Muscle of arm (tissue), 14 donors: ENCODE measurements at places on chromosomes 2 and 18.

- peak; percentile 26 for DNase-seq
Observed at GRCh38 chr2:200677721-200678532, 92.1 kb downstream of the AOX1 start.

DNA sequence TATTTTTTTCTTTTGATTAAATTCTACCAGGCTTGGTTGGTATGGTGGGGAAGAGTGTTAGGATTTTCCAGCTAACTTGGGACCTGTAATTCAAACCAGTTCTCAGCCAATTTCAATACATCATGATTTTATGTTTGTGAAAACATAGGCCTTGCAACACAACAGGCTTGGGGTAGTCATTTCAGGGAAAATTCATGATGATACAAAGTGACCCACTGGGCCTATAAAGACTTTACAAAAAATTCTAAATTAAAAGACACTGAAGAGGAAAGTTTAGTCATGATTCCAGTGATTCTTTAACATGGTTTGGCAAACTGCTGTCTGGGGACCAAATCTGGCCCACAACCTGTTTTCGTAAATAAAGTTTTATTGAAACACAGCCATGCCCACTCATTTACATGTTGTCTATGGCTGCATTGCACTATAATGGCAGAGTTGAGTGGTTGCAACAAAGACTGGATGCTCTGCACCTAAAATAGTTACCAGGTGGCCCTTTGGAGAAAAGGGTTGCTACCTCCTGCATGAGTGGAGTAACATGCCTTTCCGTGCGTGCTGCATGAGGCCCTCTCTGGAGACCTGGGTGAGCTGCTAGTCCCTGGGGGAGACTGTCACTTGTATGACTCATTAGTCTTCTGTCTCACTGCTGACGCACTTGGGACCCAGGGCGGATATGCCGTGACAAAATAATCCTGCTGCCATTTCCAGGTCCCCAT is 73.6 kb downstream of the NPAS2 start:
- no peak for DNase-seq

GRCh38 chr18:22342625-22343024 is 75.1 kb downstream of the CTAGE1 start:
- DNase-seq, result no peak

- no peak for DNase-seq
Observed at GRCh38 chr18:69845593-69846506, 101.8 kb downstream of the CD226 start.

DNA sequence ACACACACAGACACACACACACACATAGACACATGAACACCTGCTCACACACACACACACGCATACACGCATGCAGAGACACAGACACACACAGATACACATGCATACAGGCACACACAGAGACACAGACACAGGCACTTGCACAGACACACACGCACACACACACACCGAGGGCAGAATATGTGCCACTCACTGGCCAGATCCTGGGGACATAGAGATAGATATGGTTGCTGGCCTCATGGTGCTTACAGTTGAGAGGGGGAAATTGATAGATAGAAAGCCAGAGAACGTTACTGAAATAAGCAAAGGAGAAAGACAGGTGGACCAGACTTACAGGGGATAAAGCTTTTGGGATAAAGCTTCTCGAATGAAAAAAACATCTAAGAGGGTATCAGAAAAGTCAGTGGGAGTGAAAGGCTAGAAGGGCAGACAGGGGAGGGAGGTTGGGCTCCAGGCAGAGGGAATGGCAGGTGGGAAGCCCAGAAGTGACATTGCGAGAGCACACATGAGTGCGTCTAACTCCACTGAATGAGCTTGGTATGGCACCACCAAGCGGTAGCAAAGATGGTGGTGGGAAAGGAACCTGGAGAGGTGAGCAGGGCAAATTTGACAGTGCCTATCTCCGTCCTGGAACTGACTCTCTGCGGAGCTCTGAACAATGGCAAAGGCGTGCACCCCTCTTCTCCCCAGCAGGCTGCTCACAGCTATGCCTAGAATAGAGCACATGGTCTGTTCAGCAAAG is 390.1 kb upstream of the TRIB2 start:
- no peak for DNase-seq

GRCh38 chr2:122389694-122390093 is 634.2 kb downstream of the TSN start:
- no peak for DNase-seq

DNA sequence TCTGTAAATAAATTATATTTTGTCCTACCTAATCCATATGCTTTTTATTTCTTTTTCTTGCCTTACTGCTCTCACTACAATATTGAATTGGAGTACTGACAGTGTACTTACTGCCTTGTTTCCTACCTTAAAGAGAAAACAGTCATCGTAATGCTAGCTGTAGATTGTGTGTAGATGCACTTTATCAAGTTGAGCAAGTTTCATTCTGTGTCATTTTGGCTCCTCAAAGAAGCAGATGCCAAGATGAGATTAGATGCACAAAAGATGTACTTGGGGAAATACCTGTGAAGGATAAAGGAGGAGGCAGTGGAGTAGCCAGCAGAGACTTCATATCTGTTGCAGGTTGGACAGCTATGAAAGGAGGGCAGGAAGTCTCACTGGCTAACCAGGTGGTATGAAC is 145.5 kb downstream of the FTCDNL1 start:
- no peak for DNase-seq

- no peak for DNase-seq
Observed at GRCh38 chr2:235098269-235098668, 146.5 kb downstream of the SH3BP4 start.
